ENCODE measurements at places on chromosomes 4 and X. TPM values are rescaled to one million over a fixed set of nuclear protein-coding genes. Genes with fewer than 3 reads are reported as not detected.

Gene GAGE2A
- polyA plus RNA-seq = not detected

Gene C4orf54
- polyA plus RNA-seq = not detected

Gene APLN
- 0.75 TPM for polyA plus RNA-seq

Gene GYPA
- not detected for polyA plus RNA-seq

Gene IL2RG
- 0.12 TPM for polyA plus RNA-seq

Gene NPFFR2
- not detected for polyA plus RNA-seq

Gene CENPE
- 8.5 TPM for polyA plus RNA-seq

Gene INTS6L
- 0.30 TPM for polyA plus RNA-seq

DNA sequence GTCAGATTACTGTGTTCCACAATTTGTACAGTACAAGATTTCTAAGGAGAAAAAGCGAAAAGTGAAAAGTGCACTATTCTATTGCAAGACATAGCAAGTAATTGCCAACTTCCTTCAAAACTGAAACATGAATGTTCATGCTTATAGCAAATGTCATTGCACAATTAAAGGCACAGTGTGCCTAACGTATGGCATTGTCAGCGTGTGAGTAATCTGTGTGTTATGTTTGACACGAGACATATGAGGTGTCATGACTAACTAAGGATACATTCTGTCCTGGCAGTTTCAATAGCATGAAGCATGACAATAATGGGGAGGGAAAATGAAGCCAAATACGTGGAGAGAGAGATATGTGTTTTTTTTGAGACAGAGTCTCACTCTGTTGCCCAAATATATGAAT, 33.6 kb upstream of the TBC1D9 start:
- no peak for DNase-seq

DNA sequence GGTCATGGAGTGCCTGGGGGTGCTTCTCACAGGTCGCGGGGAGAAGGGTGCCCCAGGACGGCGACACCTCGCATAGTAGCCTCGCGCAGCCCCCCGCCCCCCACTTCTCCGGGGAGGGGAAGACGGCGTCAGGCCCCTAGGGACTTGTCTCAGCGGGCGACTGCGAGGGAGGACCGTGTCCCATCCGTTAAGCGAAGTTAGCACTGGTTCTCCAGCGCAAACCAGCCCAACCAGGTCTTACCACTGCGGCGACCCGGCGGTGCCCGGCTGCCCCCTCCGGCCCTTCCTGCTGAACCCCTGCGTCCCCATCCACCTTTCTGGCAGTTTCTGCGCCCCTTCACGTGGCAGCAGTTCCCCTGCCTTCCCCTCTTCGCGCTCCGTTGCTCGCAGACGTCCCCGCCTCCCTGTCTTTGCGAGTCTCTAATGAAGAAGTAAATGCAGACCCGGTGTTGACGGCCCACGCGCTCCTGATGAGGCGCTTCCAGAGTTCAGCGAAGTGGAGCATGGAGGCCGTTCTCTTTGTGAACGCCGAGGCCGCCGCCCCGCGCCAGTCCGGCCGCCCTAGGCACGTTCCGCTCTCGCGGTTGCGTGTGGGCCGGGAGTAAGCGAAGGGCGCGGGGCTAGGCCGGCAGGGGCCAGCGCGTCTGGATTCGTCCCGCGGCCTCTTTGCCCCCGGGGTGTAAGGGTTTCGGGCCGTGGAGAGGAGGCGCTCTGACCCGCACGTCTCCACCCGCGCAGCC, 3.0 kb downstream of the SLIT2 start:
- DNase-seq = no peak

- DNase-seq = no peak
Measured at GRCh38 chr4:8916351-8916885, 44.8 kb upstream of the HMX1 start.

DNA sequence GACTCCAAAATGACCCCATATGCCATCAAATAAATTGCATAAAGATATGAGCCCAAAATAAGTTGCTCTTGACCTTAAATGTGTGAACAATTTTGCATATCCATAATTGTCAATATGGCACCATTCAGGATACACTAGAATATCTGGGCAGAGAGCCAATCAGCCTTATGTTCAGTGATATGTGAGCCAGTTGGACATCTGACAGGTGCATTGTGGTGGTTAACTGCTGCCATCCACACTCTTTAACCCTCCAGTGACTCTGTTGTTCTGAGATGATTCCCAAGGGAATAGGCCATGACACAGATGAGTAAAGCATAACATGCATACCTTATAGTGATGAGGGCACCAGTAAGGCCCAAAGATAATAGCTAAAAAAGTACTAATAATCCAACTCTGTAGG, 500.1 kb downstream of the PCDH18 start:
- DNase-seq = no peak

DNA sequence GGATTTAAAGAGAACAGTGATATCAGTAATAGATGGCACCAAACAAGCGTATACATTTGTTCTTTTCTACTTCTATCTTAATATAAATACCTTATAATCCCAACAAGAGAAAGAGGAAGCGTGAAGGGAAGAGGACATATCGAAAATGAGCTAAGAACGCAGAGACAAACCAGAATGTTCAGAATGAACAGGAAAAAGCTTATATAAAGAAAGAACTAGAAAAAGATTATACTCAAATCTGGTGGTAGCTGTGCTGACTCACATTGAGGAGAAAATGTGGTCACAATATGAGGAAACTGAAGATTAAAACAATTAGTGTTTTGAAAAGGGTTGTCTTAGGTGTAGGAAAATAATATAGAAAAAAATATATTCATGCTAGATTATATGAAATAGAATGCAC, 2.0 kb upstream of the GPR34 start:
- no peak for DNase-seq

DNA sequence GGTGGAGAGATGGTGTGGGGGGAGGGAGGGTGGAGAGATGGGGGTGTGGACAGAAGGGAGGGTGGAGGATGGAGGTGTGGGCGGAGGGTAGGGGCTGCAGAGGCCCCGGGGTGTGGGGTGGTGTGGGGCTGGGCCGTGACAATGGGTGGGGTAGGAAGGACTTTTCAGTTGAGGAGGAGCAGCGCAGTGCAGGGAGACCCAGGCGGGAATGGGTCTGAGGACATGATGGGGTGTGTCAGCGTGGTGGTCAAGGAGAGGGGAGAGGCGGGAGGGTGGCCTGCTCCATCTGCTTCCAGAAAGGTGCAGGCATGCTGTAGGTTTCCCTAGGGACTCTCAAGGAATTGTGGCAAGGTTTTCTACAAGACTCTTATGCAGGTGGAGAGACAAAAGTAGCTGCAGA, 48.9 kb downstream of the RGS12 start:
- no peak for DNase-seq
